ENCODE measurements at places on chromosomes 3 and 15.
A peak's percentile ranks its signal among the peaks of the same experiment; 100 is the strongest.

GRCh38 chr15:55627730-55628368, 39.7 kb upstream of the PYGO1 start:
- no peak for DNase-seq

DNA sequence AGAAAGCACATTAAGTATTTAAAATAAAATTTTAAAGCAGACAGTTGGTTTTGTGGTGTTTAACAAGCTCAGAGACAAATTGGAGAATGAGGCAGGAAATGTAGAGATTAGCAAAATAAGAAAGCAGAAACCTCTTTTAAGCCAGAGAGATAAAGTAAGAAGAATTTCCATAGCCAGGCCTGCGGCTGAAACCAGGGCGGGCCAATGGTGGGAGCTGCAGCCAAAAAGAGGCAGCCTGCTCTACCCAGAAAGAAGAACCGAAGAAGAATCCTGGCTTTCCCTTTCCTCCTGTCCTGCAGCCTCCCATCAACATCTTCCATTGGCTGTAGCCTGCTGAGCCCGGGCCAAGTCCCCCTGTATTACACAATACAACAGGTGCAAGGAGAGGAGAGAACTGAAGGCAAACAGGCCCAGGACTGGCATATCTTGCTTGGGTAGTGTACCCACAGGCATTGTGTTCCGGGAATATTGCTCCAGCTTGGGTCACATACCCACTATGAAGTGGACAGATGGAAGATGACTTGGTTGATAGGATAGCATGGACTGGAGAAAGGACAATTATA, 11.5 kb upstream of the TFG start:
- no peak for DNase-seq

DNA sequence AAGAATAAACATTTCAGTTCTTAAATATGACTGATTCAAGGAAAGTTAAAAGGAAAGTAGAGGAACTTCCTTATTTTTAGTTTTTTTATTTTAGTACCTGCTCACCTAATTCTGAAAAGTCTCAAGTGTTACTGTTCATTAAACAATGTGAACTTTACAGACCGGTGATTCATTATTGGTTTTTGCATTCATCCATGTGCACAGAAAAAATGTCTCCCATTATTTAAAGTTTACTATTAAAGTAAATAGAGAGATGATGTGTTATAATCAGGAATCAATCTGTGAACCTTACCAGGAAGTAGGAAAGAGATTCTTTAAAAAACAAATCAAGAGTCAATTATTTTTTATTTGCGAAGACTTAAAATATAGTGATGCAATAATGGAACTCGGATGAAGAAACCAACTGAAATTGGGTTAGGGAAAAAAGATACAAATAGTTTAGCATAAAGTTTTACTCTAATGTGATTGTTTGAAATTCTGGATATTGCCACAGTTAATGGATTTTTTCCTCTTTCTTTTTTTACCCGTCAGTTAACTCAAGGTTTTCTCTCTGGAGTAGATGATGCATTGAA, 119.4 kb upstream of the SAMMSON start:
- no peak for DNase-seq

DNA sequence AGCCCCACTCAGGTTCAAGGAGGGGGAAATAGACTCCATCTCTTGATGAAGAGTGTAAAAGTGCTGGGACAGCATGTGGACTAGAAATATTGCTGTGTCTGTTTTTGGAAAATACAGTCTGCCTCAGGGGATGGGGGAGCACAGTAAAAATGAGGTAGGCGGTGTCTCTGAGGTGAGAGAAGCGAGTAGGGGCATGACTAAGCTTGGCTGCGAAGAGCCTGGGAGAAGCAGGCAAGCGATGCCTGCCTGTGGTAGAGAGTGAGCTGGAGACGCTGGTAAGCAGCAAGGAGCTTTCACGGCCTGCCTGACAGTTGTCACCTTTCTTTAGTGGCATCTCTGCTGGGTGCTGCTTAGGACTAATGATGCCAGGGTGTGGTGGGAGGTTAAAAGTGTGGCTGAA, 49.0 kb upstream of the DCLK3 start:
- DNase-seq: no peak

DNA sequence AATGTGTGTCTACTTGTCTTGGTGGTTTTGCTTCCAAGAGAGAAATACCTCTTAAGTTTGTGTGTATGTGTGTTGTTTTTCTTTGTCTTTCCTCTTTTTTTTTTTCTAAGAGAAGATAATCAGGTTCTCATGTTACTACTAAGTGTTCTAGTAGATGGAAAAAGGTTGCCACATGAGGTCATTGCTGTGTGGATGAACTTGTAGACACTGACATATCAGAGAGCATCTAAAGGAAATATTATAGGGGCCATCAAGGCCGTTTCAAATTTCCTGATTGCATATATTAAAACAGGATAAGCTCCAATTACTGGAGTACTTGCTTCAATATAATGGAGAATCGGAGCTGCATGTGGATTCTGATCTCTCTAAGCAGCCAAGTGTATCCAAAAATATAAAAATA, 747.5 kb downstream of the NR2F2 start:
- DNase-seq: no peak

DNA sequence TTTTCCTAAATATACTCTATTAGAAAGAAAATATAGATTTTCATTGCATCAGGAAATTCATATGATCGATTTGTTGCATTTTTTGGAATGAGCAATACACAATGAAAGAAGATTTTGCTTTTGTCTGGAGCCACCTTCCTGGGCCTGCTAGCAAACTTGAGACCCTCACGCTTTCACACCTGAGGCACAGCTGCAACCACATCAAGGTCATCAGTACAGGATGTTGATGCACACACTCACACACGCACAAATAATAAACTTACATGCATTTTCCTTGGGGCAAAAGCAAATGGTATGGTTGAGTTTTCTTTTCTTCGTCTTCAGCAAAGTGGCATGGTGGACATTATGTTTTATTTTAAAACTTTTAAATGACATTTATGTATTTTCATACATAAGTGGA, 64.8 kb upstream of the SATB1 start:
- DNase-seq: no peak

- DNase-seq: no peak
Measured at GRCh38 chr3:60728006-60728405, 523.2 kb downstream of the FHIT start.

DNA sequence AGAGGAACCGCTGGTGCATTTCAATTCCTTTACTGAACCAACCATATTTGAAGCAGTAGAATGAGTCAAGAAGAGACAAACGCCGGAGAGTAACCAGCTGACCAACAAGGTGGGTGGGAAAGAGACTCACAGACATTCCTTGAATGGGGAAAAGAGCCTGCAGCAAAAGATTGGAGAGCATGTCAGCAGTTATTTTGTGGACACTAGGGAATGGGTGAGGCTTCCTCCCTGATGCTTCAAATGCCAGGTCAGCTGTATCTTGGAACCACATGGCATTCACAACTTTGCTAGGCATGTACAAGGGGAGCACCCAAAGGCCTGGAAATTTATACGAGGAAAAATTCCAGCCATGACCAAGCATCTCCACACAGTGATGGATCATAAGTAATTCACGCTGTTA, 29.9 kb upstream of the ZKSCAN7 start:
- DNase-seq: no peak

- DNase-seq: no peak
Measured at GRCh38 chr3:125461896-125462295, 58.1 kb downstream of the SNX4 start.

- DNase-seq: no peak
Measured at GRCh38 chr3:149954812-149955211, 15.9 kb downstream of the PFN2 start.

- DNase-seq: no peak
Measured at GRCh38 chr15:62895139-62895866, 147.2 kb upstream of the TPM1 start.

- DNase-seq: no peak
Measured at GRCh38 chr3:70310809-70311208, 1.6 kb downstream of the MDFIC2 start.

- no peak for DNase-seq
Measured at GRCh38 chr3:134931045-134931785, 136.2 kb downstream of the EPHB1 start.

DNA sequence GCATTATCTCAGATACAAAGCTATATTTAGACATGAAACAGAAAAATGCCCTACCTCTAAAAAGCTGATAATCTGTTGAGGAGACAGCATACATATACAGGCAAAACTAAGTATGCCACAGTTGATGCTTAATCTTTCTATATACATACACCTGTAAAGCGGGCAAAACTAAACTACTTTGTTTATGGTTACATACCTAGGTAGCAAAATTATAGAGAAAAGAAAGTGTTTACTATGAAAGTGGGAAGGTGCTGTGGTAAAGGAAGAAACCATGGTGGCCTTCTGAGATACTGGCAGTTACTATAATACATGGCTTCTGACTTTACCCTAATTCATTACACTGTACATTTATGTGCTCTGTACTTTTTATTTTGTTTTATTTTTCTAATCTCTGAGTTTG, 36.0 kb upstream of the NR1I2 start:
- no peak for DNase-seq

DNA sequence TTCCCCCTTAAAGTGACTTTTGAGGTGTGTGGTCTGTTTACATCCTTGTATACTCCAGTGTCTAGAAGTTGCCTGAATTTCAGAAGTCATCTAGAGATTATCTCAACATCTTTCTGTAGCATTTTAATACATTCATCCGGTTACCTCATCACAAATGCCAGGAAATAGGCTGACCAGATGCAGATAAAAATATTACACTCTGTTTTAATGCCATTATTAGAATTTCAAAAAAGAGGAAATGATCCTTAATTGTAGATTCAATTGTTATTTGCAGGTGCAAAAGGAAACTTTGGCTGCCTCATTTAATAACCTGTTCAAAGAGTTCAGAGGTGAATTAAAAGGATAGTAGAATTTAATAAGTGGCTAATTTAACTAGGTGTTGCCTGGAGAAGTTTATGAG, 290.9 kb downstream of the C3orf38 start:
- no peak for DNase-seq

DNA sequence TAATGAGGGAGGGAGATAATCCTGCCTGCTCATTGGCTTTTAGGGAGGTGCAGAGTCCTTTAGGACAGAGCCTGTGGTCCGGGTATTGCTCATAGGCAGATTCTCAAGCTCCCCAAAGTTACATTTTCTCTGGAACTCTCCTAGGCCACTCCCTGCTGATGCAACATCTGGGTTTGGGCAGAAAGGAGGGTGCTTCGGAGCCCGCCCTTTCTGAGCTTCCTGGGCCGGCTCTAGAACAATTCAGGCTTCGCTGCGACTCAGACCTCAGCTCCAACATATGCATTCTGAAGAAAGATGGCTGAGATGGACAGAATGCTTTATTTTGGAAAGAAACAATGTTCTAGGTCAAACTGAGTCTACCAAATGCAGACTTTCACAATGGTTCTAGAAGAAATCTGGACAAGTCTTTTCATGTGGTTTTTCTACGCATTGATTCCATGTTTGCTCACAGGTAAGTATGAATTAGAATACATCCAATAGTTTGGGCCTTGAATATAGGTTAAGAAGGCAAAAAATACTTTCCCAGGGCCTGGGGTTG, at the start of gene IL20RB:
TSS of gene IL20RB (plus strand) at position 233 of the 538 bp plus-strand sequence. CDS start at position 364, 131 bp downstream.
- DNase-seq: no peak

GRCh38 chr15:41948490-41948889, 23.9 kb downstream of the EHD4 start:
- no peak for DNase-seq

- no peak for DNase-seq
Measured at GRCh38 chr3:111594205-111594604, 941 bp downstream of the ZBED2 start.

- DNase-seq: no peak
Measured at GRCh38 chr15:84775867-84776449, 27.6 kb downstream of the ZNF592 start.

DNA sequence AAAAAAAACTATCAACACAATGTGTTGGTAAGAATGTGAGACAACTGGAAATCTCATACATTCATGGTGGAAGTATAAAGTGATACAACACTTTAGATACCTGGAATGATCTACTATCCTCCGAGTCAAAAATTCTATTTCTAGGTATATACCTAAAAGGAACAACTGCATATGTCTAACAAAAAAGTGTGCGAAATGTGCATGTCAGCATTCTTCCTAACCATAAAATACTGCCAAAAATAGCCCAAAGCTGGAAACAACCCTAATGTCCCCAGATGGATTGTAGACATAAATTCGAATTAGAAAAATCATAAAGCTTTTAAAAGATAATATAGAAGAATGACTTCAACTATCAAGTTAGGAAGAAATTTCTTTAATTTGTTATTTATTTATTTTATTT, 51.2 kb upstream of the FGF12 start:
- no peak for DNase-seq

GRCh38 chr3:27559835-27560234, 75.7 kb upstream of the SLC4A7 start:
- no peak for DNase-seq

GRCh38 chr3:138649134-138649533, 40.6 kb downstream of the FAIM start:
- DNase-seq: no peak

DNA sequence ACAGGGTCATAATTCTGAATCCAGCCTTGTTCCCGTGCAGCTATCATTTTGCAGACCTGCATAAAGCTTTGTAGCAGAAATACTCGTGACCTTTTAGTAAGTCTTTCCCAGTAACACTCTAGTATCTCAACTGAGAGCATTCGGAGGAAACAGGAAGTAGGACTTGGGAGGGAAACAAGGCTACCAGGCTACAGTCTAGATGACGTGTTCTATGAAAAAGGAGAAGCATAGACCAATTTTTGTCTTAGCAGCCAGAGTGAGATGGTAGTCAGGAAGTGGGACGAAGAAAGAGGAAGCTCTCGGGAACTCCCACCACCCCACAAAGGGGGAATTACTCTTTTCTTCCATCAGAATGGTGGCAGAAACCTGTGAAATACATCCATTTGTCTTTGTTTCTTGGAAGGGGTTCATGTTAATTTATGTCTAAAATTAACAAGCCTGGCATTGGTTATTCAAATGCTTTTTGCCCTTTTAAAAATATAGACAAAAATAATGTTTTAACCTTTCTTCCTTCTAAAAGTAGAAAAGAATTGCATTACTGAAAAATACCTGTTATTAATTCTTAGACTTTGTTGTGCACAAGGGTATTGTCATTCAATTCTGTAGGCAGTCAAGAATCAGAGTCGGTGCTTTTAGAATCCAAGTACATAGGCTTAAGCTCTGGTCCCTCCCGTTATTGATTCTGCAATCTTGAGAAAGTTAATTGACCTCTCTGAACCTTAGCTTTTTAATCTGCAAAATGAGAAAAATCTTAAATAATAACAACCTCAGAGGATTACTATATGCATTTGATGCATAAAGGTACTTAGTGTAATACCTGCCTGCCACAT, 1.6 kb upstream of the SUCNR1 start:
- DNase-seq: no peak

GRCh38 chr3:82133070-82133606, 371.7 kb upstream of the GBE1 start:
- DNase-seq: no peak

- DNase-seq: no peak
Measured at GRCh38 chr15:41897363-41897799, 3.5 kb upstream of the SPTBN5 start.

- no peak for DNase-seq
Measured at GRCh38 chr3:161689584-161690298, 193.1 kb downstream of the OTOL1 start.

- peak; percentile 14 for DNase-seq
Measured at GRCh38 chr15:75945953-75946352, 42.3 kb downstream of the FBXO22 start.

All from bone marrow (tissue), 2 donors.